ENCODE measurements at places on chromosomes 16 and 17.

GRCh38 chr17:72967977-72968585, 124.4 kb downstream of the SLC39A11 start:
- no peak for DNase-seq

GRCh38 chr16:82814059-82814458, 187.3 kb downstream of the CDH13 start:
- no peak for DNase-seq

GRCh38 chr16:9946022-9946720, 236.1 kb downstream of the GRIN2A start:
- no peak for DNase-seq

DNA sequence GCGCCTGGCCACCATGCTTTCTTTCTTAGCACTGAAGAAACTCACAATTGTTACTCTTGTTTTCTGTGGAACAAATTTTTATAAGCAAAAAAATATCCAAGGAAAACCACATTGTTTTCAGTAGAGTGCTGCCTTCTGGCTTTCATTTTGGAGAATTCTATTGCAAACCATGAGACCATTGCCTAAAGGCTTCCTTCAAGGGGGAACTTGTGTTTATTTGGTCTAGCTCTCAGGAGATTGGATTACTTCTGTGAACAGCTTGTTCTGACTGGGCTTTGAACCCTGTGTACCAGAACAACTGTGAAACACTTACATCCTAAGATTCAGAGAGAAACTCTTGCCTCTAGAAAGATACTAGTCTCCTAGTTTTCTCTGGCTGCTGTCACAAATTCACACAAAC, 32.1 kb downstream of the TOM1L1 start:
- DNase-seq, result no peak

GRCh38 chr16:48323783-48324775, 61.1 kb downstream of the SIAH1 start:
- no peak for DNase-seq

Measured in NCI-H526 (cell line).